D721Med (cell line): ENCODE measurements at places on chromosomes 7 and 10.

- no peak for DNase-seq
Observed at GRCh38 chr10:7403620-7404019, 7.2 kb downstream of the SFMBT2 start.

GRCh38 chr7:105132335-105132734 lies 118.3 kb downstream of the KMT2E start:
- no peak for DNase-seq

DNA sequence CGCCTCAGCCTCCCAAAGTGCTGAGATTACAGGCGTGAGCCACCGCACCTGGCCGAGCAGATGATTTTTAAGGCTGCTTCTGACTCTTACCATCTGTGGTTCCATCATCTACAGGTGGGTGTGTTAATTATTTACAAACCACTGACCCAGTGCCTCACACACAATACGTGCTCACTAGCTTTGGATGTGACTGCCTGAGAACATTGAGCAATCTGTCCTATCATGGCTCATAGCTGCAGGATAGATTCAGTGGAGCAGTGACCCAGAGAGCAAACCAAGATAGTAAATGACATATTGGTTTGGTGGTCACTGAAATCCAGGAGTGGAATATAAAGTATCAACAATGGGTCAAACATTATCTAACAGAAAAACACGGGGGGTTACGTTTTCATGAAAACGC lies 24.1 kb downstream of the GPAM start:
- DNase-seq, result no peak

DNA sequence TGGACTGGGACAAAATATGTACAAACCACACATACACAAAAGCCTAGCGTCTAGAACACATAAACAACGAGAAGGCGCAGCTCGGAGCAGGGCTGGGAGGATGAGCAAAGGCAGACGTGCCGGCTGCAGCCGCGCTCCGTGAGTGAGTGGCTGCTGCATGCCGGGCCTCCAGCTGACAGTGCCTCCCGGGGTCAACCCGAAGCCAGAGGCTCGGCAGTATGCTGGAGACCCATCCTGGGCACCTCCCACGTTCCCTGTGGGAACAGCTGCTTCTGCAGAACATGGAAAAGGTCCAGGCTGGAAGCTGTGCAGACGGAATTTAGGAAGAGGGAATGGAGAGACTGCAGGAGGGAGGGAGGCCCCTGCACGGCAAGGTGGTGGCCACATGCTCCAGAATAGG lies 3.6 kb upstream of the GPR146 start:
- no peak for DNase-seq

- no peak for DNase-seq
Observed at GRCh38 chr10:115856580-115856979, 416.4 kb downstream of the GFRA1 start.

GRCh38 chr7:149849174-149849573 lies 11.0 kb downstream of the ZNF862 start:
- no peak for DNase-seq

GRCh38 chr10:43765516-43765915 lies 116.8 kb upstream of the ZNF32 start:
- no peak for DNase-seq

DNA sequence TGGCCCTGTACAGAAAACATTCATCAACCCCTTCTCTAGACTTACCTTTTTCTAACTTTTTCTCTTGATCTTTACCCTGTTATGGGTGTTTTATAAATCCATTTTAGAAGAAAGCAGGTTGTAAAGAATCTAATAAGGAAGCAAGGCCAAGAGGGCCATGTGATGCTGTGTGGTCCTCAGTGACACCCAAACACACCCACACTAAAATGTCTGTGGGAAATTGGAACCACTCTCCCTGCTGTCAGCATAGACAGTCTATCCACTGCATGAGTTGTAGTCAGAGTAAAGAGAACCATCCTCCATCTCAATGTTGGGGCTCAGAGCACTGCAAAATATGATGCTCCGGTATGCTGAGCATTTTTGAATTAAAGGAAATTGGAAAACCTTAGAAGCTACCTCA lies 235.5 kb downstream of the SKIDA1 start:
- DNase-seq, result no peak

GRCh38 chr10:106740-107139 lies 28.5 kb upstream of the ZMYND11 start:
- DNase-seq, result no peak

DNA sequence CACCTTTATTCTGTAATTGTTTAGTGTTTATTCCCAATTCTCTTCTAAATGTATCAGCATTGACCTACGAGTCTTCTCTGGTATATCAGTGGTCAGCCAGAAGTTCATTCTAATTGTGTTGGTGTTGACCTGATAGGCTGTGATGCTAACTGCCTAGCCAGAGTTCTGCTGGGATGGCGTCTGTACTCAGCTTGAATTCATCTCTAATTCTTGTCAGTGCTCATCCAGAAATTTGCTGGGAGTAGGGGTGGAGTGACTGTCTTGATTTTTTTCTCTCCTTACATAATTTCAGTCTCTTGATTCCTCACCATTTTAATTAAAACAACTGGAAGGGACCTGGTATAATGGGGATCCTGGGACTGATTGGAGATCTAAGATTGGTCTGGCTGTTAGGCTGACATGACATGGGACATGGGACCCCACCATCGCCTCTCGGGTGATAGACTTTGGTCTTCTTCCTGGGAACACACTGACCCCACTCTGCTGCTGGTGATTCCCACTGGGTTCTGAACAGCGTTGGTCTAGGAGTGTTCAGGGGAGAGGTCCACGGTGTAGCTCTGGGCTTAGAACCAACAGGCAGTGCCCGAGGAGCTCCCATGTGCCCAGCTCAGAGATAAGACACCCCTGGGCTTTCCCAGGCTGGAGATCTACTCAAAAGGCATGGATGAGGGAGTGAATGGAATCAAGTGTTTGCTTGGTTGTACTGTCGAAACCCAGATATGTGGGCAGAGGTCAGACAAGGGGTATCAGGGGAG lies 3.8 kb downstream of the NEURL1 start:
- no peak for DNase-seq

- no peak for DNase-seq
Observed at GRCh38 chr10:131788386-131788785, 112.4 kb upstream of the PPP2R2D start.

DNA sequence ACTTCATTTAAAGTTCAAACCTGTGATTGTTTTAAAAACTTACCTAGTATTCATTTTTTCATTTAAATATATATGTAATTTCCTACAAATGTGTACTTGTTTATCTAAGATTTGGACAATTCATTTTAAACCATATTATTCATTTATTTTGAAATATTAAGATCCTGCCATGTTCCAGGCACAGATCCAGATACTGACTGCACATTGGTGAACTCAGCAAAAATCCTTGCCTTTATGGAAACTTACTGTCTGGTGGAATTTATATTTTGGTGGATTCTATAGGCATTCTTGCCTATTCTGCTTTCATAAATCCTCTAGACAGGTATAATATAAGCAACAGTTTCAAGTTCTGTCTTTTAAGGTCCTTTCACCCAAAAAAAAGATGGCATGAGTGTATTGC lies 48.3 kb upstream of the RPA3 start:
- DNase-seq, result no peak

DNA sequence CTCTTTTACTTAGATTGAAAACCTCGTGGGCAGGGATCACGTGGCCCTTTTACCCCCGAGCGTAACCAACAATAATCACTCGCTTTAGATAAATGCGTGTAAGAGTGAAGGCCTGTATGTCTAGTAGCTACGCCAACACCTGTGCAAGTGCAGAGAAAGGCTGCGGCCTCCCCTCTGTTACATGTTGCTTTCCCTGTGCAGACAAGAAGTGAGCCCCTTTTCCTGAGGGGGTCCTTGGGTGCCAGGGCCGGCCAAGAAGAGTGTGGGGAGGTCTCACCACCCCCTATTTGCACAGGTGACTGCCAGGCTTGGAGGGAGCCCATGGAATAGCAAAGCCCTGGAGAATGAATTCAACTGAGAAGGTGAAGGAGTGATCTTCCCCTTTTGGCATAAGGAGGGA lies 35.6 kb upstream of the CNPY1 start:
- DNase-seq, result no peak

DNA sequence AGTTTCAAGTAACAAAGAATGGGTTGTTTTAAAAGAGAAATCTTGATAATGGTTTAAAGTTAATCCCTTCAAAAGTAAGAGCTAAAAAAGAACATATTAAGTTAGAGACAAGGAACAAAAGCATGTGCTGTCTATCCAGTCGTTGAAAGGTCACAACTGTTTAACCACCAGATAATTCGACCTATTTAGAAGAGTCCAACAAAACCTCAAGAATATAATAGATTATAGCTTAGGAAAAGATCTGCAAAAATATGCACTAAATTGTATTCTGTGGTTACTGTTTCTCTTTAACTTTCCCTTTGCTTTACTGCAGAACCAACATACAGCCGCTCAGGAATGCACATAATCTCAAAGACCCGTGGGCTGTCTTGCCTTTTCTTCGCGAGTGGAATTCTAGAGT lies 74.9 kb downstream of the PCGF5 start:
- DNase-seq, result no peak

GRCh38 chr7:23662124-23662983 lies 17.6 kb upstream of the FAM221A start:
- DNase-seq, result no peak

DNA sequence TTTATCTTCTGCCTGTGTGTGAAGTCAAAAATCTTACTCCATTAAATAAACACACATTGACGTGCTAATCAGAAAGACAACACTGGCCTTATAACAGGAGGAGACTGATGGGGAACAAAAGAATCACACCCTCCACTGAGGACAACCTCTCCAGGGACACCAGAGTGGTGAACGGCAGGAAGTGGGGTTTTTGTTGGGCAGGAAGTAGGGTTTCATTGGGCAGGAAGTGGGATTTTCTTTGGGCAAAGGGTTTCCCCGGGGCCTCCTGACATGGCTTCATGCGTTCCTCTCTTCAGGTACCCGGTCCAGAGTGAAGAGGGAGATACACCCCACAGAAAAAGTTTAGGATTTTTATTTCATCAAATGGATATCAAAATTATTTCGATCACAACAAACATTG lies 30.6 kb downstream of the ADARB2 start:
- DNase-seq, result no peak

DNA sequence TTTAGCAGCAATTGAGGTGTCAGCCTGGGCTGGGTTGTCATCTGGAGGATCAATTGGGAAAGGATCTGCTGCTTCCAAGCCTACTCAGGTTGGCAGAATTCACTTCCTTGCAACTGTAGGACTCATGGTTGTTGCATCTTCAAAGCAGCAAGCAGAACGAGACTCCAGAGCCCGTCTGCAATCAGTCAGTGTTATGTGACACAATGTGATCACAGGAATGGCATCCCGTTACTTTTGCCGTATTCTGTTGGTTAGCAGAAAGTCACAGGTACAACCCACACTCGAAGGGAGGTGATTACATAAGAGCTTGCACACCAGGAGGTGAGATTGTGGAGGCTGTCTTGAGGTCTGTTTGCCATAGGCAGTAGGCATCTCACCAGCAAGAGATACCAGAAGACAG lies 15.4 kb upstream of the LYZL1 start:
- no peak for DNase-seq

GRCh38 chr7:74479066-74479781 lies 25.5 kb downstream of the GTF2IRD1 start:
- DNase-seq, result no peak

DNA sequence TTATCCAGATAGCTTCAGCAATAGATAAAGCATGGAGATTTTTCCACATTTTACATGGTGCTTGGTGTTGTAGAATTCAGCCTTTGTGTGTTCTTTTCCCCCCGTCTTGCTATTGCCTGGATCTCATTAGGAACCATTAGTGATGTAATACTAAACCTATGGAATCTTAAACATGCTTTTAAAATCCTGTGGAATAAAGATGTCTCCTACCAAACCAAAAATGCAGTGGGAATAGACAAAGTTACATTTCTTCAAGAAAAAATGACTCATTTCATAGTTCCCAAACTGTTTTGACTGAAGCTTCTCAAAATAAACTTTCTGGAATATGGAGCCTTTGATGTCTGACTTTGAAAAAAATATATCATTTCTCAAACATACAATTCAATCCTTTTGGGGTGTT lies 44.0 kb downstream of the CALD1 start:
- DNase-seq, result no peak
